ENCODE measurements at places on chromosomes 3 and 15.
A peak's percentile ranks its signal among the peaks of the same experiment; 100 is the strongest.

DNA sequence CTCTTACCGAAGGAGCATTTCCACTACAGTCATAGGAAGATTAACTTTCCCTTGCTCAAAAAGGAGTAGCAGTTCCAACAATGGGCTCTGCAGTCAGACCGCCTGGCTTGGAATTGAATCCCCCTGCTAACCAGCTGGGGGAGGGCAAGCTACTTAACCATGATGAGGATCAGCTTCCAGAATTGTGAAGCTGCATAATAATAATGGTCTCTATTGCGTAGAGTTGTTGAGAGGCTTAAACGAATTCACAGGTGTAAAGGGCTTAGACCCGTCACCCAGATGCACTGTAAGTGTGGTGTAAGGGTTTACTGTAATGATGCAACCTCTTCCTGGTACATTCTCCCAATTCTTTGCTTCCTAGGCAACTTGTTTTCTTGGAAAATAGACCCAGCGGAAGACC, 185.2 kb upstream of the RGMA start:
- no peak for DNase-seq

DNA sequence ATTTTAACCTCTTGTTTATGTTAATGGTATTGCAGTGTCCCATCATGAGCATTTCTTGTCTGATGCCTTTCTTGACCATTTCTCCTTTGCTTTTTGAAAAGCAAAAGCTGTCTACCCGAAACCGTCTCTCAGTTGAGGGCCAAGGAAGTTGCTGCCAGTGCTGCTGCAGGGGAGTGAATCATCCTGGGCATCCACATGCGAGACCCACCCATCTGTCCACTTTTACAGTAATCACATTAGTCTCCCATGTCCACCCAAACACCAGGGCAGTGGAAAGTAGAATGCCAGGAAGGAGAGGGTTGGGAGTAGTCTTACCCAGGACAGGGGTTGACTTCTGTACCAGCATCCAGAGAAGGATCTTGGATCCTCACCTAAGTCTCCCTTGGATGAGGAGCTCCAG, 48.6 kb upstream of the TEX264 start:
- no peak for DNase-seq

DNA sequence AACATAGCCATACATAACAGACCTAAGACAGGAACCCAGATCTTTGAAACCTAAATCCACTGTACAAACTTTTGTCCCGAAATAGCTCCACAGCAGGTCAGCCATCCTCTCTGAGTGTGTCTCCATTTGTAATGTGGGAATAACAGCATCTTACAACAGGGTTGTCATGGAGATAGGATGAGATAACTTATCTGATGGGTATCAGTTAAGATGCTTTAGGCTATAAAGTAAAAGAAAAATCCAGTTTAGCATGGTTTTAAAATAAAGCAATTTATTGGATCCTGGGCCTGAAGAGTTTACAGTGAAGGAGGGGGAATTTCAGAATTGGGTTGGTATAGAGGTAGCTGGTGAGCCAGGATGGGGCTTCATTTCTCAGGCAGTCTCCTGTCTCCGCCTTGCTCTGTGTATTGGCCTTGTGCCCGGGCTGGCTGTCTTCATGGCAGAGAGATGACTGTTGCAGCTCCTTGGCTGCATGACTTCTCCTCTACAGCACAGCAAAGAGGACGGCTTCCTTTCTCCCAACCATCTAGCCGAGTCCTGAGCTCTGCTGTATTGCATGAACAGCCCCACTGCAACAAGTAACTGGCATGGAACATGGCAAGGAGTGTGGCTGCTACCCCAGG, 131.9 kb upstream of the PROK2 start:
- no peak for DNase-seq

DNA sequence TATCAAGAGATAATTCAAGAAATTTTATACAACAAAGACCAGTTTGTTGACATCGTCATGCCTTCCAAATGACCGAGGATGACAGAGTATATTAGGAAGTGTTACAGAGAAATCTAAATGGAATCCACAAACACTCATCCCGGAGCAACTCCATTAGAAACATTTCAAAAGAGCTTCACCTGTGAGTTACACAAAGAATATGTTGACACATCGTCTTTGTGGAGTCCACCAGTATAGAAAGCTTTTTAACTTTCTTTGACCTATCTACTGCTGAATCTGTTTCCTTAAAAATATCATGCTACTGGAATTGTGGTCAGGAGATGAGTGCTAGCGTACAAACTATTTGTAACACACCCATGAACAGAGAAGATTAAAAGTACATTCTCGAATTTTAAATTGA, 130.4 kb downstream of the SUCLG2 start:
- no peak for DNase-seq

DNA sequence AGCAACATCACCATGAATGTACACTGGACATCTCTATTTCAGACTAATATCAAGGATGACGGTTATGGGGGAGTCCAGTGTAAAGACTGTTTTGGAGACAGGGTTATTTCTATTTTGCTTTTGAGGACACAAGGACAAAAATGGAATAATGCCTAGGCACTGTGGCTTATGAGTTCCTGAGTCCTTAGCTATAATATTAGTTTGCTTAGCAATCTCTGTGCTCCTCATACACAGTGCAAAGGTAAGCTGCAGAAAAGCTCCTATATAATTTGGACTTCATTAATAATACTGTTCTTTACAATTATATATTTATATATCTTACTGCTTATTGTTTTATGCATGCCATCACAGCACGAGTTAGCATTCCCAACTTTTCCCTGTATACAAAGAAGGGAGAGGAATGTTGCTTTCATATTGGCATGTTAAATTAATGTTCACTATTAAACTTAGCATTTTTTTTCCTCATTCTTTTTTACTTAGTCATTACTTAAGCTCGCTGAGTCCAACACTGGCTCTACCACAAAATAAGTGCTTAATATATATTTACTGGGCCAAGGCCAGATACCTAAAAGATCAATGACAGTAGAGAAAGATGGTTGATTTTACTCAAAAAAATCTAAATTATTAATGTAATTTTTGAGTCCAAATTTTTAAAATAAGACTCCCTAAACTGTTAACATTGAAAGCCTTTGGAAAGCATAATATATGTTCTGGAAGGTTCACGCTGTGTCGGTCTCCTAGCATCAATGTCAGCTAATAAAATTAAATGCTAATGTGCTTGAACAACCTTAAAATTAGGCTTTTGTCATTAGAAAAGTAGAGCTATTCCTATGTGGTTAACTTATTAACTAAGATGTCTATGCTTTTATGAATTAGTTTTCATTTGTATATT, 13.8 kb downstream of the THBS1 start:
- DNase-seq, result no peak

DNA sequence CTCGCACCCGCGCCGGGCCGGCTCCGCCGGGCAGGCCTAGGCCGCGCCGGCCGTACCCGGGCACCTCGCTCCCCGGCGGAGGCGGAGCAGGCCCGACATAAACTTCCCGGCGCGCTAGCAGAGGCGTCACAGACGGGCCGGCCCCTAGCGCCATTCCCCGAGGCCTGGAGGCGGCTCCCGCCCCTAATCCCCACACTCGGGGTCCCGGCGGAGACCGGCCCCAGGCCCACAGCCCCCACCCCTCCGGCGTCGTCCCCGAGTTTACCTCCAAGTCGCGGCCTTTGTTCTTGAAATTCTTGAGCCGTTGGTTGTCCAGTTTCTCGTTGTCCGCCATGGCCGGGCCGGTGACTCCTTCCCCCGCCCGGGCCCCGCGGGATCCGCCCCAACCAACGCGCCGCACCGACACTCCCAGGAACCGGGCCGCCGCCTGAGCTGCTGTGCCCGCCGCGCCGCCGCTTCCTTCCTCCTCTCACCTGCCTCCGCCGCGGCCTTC, 376 bp downstream of the KPNA4 start:
- peak; percentile 77 for DNase-seq

DNA sequence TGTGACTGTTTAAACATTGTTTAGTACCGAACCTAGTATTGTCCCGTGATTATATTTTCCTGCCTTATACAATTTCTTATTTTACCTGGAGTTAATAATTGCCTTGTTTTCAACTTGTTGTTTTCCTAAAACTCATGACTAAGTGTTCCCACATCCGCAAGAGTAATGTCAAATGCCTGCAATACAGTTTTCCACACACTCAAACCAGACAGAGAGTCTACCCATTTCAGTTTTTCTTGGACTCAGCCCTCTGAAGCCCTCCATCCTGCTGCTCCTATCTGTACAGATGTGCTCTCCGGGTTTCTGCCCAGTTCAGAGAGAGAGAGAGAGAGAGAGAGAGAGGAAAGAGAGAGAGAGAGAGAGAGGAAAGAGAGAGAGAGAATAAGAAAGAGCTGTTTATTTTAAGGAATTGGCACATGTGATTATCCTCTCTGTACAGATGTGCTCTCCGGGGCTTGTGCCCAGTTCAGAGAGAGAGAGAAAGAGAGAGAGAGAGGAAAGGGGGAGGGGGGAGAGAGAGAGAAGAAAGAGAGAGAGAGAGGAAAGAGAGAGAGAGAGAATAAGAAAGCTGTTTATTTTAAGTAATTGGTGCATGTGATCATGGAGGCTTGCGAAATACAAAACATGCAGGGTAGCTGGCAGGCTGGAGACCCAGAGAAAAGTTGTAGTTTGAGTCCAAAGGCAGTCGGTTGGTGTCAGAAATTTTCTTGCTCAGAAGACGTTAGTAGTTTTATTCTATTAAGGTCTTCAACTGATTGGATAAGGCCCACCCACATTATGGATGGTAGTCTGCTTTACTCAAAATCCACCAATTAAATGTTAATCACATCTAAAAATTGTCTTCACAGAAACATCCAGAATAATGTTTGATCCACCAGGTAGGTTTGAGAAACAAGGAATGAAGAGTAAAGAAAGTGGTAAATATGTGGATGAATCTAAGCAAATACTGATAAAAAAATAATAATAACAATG, 104.1 kb upstream of the GOLGA8J start:
- no peak for DNase-seq

DNA sequence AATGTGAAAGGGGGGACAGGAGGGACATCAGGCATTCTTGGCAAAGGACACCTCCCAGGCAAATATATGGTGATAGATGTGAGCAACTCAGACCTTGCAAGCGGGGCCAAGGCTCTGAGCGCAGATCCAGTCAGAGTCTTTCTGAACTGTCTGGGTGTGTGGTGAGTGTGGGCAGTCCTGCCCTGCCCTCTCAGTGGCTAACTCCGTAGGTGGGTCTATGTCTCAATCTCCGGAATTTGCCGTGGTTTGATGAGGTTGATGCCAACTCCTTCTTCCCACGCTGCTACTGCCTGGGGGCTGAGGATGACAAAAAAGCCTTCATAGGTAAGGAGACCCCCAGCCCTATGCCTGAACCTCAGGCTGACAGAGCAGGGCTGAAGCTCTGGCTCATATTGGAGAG, 7.4 kb downstream of the TTLL3 start:
- no peak for DNase-seq

DNA sequence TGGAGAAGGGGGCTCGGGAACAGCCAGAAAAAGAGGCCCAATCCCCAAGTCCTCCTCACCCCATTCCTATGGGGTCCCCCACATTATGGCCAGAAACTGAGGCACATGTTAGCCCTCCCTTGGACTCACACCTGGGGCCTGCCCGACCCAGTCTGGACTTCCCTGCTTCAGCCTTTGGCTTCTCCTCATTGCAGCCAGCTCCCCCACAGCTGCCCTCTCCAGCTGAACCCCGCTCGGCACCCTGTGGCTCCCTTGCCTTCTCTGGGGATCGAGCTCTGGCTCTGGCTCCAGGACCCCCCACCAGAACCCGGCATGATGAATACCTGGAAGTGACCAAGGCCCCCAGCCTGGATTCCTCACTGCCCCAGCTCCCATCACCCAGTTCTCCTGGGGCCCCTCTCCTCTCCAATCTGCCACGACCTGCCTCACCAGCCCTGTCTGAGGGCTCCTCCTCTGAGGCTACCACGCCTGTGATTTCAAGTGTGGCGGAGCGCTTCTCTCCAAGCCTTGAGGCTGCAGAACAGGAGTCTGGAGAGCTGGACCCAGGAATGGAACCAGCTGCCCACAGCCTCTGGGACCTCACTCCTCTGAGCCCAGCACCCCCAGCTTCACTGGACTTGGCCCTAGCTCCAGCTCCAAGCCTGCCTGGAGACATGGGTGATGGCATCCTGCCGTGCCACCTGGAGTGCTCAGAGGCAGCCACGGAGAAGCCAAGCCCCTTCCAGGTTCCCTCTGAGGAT, 10.6 kb downstream of the MAP1A start:
- no peak for DNase-seq

GRCh38 chr3:149366941-149367840, 10.3 kb downstream of the TM4SF1 start:
- DNase-seq, result no peak

DNA sequence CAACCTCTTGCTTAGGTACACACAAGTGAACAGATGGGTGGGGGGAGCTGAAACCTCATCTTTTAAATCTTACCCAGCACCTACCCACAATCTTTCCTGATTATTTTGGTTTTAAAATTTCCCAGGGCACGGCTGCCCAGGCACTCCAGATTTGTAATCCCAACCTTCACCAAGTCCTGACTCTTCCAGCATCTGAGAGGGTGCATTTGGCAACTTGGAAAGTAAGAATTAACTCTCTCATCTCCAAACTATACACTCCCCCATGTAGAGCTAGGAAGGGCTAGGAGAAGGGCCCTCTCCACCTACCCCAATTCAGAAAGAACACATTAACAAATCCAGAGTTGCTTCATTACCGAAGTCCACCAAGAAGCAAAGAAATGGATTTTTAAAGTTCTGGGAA, 41.7 kb upstream of the PRICKLE2 start:
- DNase-seq, result no peak

DNA sequence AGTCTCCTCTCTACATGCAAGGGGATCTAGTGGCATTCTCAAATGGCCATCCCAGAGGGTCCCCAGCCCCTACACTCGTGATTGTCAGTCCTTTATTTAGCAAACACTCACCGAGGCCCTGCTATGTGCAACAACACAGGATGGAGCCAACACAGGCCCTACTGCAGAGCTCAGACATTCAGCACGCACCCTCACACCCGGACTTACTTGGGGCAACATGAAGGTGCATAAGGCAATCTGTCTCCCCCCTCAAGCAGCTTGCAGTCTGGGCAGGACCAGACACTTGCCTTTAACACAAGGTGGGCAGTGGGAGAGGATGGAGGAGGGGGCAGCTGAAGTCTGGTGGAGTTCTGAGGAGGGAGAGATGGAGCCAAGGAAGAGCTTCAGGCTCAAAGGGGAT, 258.4 kb downstream of the XXYLT1 start:
- DNase-seq, result no peak

DNA sequence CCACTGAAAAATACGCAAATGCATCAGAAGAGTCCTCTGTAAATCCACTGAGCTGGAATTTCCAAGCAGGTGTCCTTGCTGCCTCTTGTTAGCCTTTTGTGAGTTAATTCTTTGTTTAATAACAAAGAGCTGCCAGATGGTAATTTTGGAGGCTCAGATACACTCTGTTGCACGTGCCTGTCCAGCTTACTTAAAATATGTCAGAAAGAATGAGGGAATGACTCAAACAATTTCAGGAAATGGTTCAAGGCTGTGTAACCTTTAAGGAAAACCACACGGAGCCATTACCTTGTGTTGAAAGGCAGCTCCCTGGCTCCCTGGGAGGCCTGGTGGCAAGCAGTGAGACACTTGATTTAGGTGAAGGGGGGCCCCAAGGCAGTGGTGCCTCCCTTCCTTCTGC, 302.2 kb upstream of the CTDSPL start:
- DNase-seq, result no peak

DNA sequence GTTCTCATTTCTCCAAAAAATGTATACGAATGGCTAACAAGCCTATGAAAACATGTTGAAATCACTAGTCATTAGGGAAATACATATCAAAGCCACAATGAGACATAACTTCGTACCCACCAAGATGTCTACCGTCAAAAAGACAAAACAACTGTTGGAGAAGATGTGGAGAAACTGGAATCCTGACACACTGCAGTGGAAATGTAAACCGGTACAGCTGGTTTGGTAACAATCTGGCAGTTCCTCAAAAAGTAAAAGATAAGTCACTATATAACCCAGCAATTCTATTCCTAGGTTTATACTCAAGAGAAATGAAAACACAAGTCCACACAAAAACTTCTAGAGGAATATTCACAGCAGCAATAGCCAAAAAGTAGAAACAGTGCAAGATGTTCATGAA, 7.0 kb downstream of the SCAPER start:
- DNase-seq, result no peak

Measured in NCI-H526 (cell line).